ENCODE measurements at places on chromosomes 3 and 15. TPM values are rescaled to one million over a fixed set of nuclear protein-coding genes. Genes with fewer than 3 reads are reported as not detected.

DNA sequence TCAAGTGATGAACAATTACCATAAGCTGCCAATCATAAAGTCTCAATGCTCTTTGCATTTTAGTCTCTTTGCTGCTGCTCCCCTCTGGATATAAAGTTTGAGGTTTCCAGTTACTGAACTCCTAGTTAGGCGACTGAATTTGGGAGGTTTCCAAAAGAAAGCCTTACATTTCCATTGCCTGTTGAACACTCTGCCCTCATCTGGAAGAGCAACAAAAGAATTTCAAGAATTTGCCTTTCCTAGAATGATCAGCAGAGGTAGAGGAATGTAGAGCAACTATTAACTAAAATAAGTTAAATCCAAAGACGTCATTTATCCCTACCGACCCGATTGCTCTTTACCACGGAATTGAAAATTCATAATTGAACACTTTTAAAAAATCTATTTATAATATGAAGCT, 53.4 kb upstream of the PRICKLE2 start:
- H3K27me3 ChIP-seq: no peaks in the 10 kb centered on the region
- H3K4me1 ChIP-seq: no peaks in the 10 kb centered on the region
- DNase-seq: no peak
- no peak overlapping the region for H3K4me3 ChIP-seq

DNA sequence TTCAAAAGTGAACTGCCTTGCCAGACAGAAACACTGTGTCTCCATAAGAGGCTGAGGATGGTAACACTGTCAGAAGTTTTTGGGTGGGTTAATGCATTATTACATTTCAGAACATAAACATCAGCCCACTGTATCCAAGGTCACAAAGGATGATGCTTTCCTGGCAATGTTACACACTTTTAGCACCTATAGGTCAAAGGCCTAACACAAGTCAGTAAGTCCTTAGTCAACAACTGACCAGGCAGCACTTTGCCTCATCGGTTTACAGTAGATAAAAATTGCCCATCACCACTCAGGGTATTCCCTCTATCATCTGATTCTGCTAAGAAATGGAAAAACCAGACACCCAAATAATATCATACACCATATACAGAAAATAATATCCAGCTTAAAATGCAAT, 98.4 kb downstream of the CTNNB1 start:
- no peaks in the 10 kb centered on the region for H3K27me3 ChIP-seq
- no peaks in the 10 kb centered on the region for H3K36me3 ChIP-seq
- H3K27ac ChIP-seq: no peak overlapping the region
- DNase-seq: no peak
- H3K4me3 ChIP-seq: no peak overlapping the region
- no peaks in the 10 kb centered on the region for H3K4me1 ChIP-seq

DNA sequence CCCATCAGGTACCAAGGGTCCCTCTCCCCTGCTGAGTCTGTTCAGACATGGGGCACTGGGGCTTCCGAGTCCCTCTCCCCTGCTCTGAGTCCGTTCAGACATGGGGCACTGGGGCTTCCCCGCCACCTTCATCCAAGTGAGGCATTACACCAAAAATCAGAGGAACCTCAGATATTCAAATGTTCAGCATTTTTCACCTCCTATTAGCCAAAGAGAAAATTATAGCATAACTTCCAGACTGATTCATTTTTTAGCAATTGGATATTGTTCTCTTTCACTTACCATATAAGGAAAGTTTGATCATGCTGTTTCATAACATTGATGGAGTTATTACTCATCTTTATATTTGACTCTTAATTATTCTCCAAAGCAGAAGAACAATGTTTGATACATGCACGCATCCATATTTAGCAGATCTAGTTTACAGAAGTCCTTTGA, 213.9 kb downstream of the MTHFS start:
- no peak for DNase-seq
- H3K27me3 ChIP-seq: peaks cover 11% of the 10 kb centered on the region
- H3K4me3 ChIP-seq: no peak overlapping the region
- no peaks in the 10 kb centered on the region for H3K36me3 ChIP-seq
- no peaks in the 10 kb centered on the region for H3K4me1 ChIP-seq
- no peak overlapping the region for H3K27ac ChIP-seq

- peaks cover 6% of the 10 kb centered on the region for H3K4me1 ChIP-seq
- DNase-seq: no peak
- no peak overlapping the region for H3K4me3 ChIP-seq
- H3K27me3 ChIP-seq: no peaks in the 10 kb centered on the region
Observed at GRCh38 chr3:15223685-15224572, 17.9 kb downstream of the CAPN7 start.

GRCh38 chr3:129352045-129352444, 73.4 kb downstream of the HMCES start:
- DNase-seq: no peak
- H3K4me1 ChIP-seq: peaks cover under 1% of the 10 kb centered on the region
- H3K4me3 ChIP-seq: no peak overlapping the region
- H3K27me3 ChIP-seq: no peaks in the 10 kb centered on the region

- H3K4me3 ChIP-seq: no peak overlapping the region
- H3K27ac ChIP-seq: no peak overlapping the region
- H3K36me3 ChIP-seq: no peaks in the 10 kb centered on the region
- no peaks in the 10 kb centered on the region for H3K27me3 ChIP-seq
- no peak for DNase-seq
Observed at GRCh38 chr3:21839592-21839991, 88.6 kb upstream of the ZNF385D start.

DNA sequence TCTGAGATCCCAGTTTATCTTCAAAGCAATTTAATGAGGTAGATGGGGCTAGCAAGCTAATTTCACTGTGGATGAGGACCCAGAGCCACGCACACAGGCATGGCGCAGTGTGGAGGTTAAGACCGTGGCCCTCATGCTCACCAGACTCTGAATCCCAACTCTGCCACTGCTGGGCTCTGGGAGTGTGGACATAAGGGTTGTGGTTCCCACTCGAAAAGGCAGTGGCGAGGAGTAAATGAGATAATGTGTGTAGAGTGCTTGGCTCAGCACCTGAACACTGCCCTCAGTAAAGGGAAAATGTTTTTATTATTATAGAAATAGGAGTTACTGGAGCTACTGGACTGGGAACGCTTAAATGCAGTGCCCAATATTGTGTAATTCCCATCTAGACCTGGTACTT, 243.5 kb upstream of the TPM1 start:
- no peak overlapping the region for H3K4me3 ChIP-seq
- peaks cover 18% of the 10 kb centered on the region for H3K27me3 ChIP-seq
- H3K36me3 ChIP-seq: no peaks in the 10 kb centered on the region
- H3K27ac ChIP-seq: no peak overlapping the region
- DNase-seq: no peak

The COL6A5 gene
- total RNA-seq: 0.03 TPM

DNA sequence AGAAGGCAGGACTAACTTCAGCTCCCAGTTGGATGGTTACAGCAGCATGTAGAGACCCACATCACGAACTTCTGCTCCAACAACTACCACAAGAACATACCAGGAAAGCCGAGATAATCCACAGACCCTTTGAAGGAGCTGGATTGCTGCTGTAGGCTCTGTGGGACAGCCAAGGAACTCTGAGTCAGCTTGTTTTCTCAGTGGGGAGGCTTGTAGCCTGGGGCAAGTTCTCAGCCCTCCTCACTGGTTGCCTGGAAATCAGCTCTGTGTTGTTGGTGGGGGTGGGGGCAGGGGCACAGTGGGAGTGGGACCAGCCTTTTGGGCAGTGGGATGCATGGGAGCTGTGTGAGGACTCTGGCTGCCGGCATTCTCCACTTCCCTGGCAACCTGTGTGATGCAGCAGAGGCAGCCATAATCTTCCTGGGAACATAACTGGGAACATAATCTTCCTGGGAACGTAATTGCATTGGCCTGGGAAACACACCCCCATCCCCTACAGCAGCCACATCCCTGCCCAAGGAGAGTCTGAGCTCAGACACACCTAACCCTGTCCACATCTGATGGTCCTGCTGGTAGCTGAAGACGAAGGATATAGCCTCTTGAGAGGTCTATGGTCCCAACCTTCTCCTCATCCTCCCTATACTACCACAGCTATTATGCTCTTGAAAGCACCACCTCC, 153.1 kb downstream of the PEAK1 start:
- DNase-seq: no peak
- no peak overlapping the region for H3K27ac ChIP-seq
- no peak overlapping the region for H3K4me3 ChIP-seq
- peaks cover 3% of the 10 kb centered on the region for H3K36me3 ChIP-seq
- H3K4me1 ChIP-seq: no peaks in the 10 kb centered on the region

- DNase-seq: no peak
- H3K27ac ChIP-seq: no peak overlapping the region
- peaks cover 7% of the 10 kb centered on the region for H3K27me3 ChIP-seq
- no peaks in the 10 kb centered on the region for H3K4me1 ChIP-seq
- no peak overlapping the region for H3K4me3 ChIP-seq
- no peaks in the 10 kb centered on the region for H3K36me3 ChIP-seq
Observed at GRCh38 chr3:70621451-70621850, 309.0 kb upstream of the MDFIC2 start.

- peaks cover 7% of the 10 kb centered on the region for H3K27me3 ChIP-seq
- H3K4me3 ChIP-seq: no peak overlapping the region
- no peaks in the 10 kb centered on the region for H3K36me3 ChIP-seq
- H3K4me1 ChIP-seq: no peaks in the 10 kb centered on the region
- no peak overlapping the region for H3K27ac ChIP-seq
Observed at GRCh38 chr3:155086051-155086450, 5.9 kb downstream of the MME start.

GRCh38 chr3:151230646-151231045, 27.6 kb upstream of the GPR171 start:
- peaks cover 1% of the 10 kb centered on the region for H3K27me3 ChIP-seq
- peaks cover 44% of the 10 kb centered on the region for H3K4me1 ChIP-seq
- peak overlapping the region; percentile 32 for H3K27ac ChIP-seq
- H3K4me3 ChIP-seq: peak overlapping the region; percentile 22
- no peaks in the 10 kb centered on the region for H3K36me3 ChIP-seq
- no peak for DNase-seq

The SLC12A8 gene
- total RNA-seq: 0.65 TPM

DNA sequence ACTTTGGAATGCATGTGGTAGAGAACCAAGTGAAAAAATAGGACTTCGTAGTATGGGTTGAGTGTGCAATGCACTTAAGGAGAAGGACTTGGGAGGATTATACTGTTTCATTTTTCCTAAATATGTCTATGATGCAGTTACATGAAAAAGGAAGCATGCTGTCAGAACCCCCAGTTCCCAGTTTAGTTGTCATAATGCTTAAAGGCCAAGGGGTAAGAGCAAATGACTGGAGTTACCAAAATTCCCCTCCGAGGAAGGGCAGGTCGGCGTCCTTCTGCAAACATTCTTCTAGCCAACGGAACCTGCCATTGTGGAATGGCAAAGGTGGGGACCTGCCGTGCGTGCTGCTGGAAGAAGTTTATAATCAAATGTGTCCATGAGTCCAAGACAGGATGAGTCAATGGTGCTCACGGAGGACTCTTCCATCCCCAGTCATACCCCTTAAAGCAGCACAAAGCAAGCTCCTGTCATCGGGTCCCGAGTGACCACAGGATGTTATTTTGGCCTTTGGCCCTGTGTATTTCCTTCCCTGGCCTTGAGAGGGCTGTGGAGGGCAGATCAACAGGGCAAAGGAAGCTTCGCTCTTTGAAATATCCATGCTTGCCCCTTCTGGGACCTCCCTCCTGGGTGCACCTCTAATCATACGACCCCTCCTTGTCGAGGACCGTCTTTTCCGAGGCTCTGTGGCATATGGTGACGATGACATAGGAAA, 93.2 kb downstream of the SLCO3A1 start:
- no peak overlapping the region for H3K27ac ChIP-seq
- DNase-seq: no peak
- H3K4me1 ChIP-seq: peaks cover 43% of the 10 kb centered on the region
- no peaks in the 10 kb centered on the region for H3K36me3 ChIP-seq
- no peak overlapping the region for H3K4me3 ChIP-seq
- H3K27me3 ChIP-seq: no peaks in the 10 kb centered on the region

The PLSCR5 gene
- total RNA-seq: not detected

GRCh38 chr15:57012556-57012955, 94.1 kb downstream of the TCF12 start:
- H3K4me1 ChIP-seq: peaks cover 2% of the 10 kb centered on the region
- no peak overlapping the region for H3K4me3 ChIP-seq
- no peak overlapping the region for H3K27ac ChIP-seq
- DNase-seq: no peak
- no peaks in the 10 kb centered on the region for H3K27me3 ChIP-seq

The TIMMDC1 gene
- total RNA-seq: 67.4 TPM

The SETMAR gene
- total RNA-seq: 6.2 TPM

DNA sequence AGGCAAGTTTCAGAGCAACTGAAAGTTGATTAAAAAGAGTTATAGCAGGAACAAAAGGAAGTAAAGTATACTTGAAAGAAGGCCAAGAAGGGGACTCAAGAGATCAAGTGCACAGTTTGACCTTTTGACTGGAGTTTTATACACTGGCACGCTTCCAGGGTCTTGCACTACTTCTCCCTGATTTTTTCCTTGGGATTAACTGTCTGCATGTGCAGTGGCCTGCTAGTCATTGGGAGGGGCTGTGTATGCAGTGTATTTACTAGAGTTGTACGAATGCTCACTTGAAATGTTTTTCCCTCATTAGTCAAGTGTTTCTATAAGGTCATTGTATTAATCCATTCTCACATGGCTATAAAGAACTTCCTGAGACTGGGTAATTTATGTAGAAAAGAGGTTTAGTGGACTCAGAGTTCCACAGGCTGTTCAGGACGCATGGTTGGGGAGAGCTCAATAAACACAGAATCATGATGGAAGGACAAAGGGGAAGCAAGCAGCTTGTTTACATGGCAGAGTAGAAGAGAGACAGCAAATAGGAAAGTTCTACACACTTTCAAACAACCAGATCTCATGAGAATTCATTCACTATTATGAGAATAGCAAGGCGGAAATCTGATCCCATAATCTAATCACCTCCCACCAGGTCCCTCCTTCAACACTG, 571.8 kb downstream of the ZPLD1 start:
- no peaks in the 10 kb centered on the region for H3K27me3 ChIP-seq
- no peak overlapping the region for H3K4me3 ChIP-seq
- DNase-seq: no peak
- no peak overlapping the region for H3K27ac ChIP-seq
- H3K36me3 ChIP-seq: no peaks in the 10 kb centered on the region
- H3K4me1 ChIP-seq: no peaks in the 10 kb centered on the region

DNA sequence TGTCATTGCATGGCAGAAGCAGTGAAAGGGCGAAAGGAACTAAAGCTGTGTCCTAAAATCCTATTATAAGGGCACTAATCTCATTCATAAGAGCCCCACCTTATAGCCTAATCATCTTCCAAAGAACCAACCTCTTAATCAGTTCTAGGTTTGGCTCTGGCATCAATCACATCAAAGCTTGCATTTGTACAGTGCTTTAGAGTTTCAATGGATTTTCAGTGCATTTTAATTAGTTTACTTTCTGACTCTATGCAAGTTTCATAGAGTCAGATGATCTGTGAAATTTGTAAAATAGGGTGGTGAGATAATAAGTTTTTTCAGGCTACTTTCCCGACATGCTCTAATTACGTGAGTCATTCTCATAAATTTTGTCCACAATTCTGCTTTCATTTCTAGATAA, 341.1 kb downstream of the DIPK2A start:
- no peak for DNase-seq
- no peak overlapping the region for H3K4me3 ChIP-seq
- no peaks in the 10 kb centered on the region for H3K4me1 ChIP-seq
- no peaks in the 10 kb centered on the region for H3K36me3 ChIP-seq
- H3K27ac ChIP-seq: no peak overlapping the region

All from activated CD4-positive, alpha-beta memory T cell treated with anti-CD3 and anti-CD28 coated beads, Interleukin-2, amount 10 ng/mL, durations not matched to agents 7 days and 5 days (primary cell).